ENCODE measurements at places on chromosomes 11 and 22.

GRCh38 chr22:23696326-23696851, 5.6 kb downstream of the RGL4 start:
- peak overlapping the region; percentile 100 for H3K27ac ChIP-seq
- DNase-seq = peak; percentile 93
- H3K27me3 ChIP-seq = no peaks in the 10 kb centered on the region
- peaks cover 49% of the 10 kb centered on the region for H3K36me3 ChIP-seq

- H3K36me3 ChIP-seq = no peaks in the 10 kb centered on the region
- H3K4me1 ChIP-seq = peaks cover 8% of the 10 kb centered on the region
- peak overlapping the region; percentile 52 for H3K27ac ChIP-seq
- DNase-seq = no peak
- no peak overlapping the region for H3K4me3 ChIP-seq
Observed at GRCh38 chr11:45736424-45736823, 68.5 kb upstream of the SLC35C1 start.

GRCh38 chr11:8913961-8914660, 3.1 kb downstream of the AKIP1 start:
- peak; percentile 79 for DNase-seq
- peak overlapping the region; percentile 82 for H3K27ac ChIP-seq
- H3K27me3 ChIP-seq = no peaks in the 10 kb centered on the region
- H3K36me3 ChIP-seq = peaks cover 23% of the 10 kb centered on the region
- H3K4me1 ChIP-seq = peaks cover 32% of the 10 kb centered on the region

DNA sequence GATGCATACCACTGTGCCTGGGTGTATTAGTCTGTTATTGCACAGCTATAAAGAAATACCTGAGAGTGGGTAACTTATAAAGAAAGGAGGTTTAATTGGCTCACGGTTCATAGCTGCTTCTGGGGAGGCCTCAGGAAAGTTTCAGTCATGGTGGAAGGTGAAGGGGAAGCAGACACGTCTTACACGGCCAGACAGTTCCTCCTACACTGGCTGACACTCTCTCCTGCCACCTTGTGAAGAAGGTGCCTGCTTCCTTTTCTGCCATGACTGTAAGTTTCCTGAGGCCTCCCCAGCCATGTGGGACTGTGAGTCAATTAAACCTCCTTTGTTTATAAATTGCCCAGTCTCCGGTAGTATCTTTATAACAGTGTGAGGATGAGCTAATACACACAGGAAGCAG, 33.6 kb upstream of the CD81 start:
- no peaks in the 10 kb centered on the region for H3K36me3 ChIP-seq
- no peak overlapping the region for H3K4me3 ChIP-seq
- no peaks in the 10 kb centered on the region for H3K27me3 ChIP-seq
- DNase-seq = no peak
- H3K27ac ChIP-seq = no peak overlapping the region

GRCh38 chr22:23878219-23878618, 16.0 kb upstream of the MIF start:
- H3K4me3 ChIP-seq = no peak overlapping the region
- DNase-seq = no peak
- H3K36me3 ChIP-seq = no peaks in the 10 kb centered on the region
- H3K27ac ChIP-seq = no peak overlapping the region
- no peaks in the 10 kb centered on the region for H3K27me3 ChIP-seq
- no peaks in the 10 kb centered on the region for H3K4me1 ChIP-seq

DNA sequence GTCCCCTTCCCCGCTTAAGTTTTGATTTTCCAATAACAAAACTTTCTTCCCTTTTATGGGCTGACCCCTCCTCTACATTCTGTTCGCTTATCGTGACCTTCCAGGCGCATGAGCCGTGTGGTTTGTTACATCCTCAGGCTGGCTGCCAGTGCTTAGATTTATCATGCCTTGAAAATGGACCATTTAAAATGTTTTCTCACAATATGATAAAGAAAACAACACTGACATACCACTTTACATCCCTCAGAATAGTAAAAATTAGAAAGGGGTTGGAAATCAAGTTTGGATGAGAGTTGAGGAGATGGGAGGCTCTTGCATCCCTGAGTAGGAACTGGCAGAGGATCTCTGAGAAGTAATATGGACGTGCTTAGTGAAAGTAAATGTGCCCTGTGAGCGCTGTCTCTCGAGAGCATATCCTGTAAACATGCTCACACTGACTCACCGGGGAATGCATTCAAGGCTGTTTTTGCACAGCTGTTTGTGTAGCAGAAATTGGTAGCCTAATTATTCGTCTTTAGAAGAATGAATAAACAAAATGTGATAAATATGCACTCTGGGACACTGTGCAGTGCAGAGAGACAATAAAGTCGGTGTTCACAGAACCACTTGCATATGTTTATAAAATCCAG, 17.1 kb upstream of the TOLLIP start:
- no peak overlapping the region for H3K4me3 ChIP-seq
- peaks cover 16% of the 10 kb centered on the region for H3K4me1 ChIP-seq

DNA sequence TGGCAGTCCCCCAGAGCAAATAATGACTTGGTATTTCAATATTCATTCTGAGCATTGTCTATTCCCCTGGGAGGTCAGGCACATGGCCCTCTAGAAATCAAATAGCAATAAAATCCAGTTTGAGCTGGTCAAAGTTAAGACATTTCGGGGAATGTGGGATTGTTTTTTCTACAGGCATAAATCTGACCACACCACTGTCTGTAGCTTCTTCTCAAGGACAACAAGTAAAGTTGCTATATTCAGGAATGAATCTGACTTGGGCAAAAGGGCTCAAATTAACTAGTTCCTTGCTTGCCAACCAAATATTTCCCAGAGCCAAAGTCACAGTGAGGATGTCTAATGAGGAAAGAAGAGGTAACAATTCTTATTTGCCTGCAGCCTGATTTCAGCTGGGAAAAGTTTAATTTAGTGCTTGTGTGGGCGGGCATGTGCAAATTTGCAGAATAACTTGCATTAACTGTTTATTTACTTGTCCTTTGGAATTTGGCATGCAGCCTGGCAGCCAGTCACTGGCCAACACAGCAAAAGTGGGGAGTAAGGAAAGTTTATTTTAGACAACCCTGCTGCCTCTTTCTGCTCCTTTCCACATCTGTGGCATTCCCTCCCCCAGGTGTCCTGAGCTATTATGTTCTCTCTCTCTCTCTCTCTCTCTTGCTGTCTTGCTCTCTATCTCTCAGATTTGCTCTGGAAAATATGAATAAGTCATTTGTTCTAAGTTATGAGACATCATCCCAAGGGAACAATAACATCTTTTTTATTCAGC, 51.2 kb upstream of the ARHGAP20 start:
- H3K27me3 ChIP-seq = peaks cover 3% of the 10 kb centered on the region
- H3K4me1 ChIP-seq = no peaks in the 10 kb centered on the region
- no peaks in the 10 kb centered on the region for H3K36me3 ChIP-seq
- H3K4me3 ChIP-seq = no peak overlapping the region
- DNase-seq = no peak

GRCh38 chr11:33045551-33046255, 6.3 kb downstream of the TCP11L1 start:
- no peaks in the 10 kb centered on the region for H3K27me3 ChIP-seq
- no peak for DNase-seq
- H3K27ac ChIP-seq = no peak overlapping the region
- peaks cover 19% of the 10 kb centered on the region for H3K4me1 ChIP-seq
- no peak overlapping the region for H3K4me3 ChIP-seq
- peaks cover 36% of the 10 kb centered on the region for H3K36me3 ChIP-seq

DNA sequence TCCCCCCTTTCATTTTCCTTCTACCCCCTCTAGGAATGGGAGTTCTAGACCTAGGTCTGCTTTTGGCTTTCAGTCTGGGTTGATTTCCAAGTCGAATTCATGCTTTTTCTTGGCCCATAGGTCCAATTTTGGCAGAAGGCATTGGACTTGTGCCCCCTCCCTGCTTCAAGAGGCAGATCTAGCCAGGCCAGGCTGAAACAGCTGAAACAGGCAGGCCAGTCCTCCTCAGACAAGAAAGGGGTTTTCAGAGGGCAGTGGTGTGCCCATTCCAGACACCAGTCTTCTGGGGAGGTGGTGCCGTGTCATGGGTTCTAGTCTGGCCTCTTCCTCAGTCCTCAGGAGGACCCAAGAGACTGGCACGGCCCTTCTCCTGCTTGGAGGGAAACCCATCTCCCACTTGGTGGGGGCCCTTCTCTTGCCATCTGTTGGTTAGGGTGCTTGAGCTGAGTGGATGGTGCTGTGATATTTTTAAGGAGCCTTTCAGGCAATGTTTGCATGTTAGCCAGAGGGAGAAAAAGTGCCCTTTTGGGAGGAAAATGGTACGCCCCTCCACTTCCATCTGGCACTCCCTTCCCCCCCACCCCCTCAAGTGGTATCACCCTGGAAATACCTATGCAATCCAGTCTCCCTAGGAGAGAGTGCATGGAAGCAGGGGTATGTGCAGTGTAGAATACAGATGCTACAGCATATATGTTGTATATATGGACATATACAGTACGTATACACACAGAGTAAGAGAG, 53.6 kb downstream of the SYT13 start:
- no peak for DNase-seq
- H3K27me3 ChIP-seq = peaks cover 12% of the 10 kb centered on the region
